ENCODE measurements at places on chromosomes 2 and 18.

DNA sequence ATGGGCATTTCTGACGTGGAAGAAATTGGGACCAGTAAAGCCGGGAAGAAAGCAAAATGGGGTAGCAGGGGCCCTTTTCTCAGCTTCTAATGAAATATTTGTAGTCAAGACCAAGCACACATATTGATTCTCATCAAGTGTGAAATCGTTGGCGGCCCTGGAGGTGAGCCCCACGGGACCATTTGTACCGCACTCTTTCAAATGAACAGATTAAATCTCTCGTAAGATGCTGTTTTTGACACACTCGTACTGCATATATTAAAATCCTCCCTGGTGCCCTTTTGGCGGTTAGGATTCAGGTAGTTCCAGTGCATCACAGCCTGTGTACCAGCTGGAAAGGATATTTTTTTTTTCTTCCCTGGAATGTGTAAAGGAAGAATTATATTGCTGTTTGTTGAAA, 9.9 kb upstream of the MYL1 start:
- DNase-seq = no peak

GRCh38 chr2:26148501-26148900, 24.4 kb upstream of the GAREM2 start:
- no peak for DNase-seq

- no peak for DNase-seq
Observed at GRCh38 chr2:58866040-58866439, 624.9 kb upstream of the FANCL start.

- no peak for DNase-seq
Observed at GRCh38 chr18:68056936-68057335, 540.4 kb upstream of the DSEL start.

DNA sequence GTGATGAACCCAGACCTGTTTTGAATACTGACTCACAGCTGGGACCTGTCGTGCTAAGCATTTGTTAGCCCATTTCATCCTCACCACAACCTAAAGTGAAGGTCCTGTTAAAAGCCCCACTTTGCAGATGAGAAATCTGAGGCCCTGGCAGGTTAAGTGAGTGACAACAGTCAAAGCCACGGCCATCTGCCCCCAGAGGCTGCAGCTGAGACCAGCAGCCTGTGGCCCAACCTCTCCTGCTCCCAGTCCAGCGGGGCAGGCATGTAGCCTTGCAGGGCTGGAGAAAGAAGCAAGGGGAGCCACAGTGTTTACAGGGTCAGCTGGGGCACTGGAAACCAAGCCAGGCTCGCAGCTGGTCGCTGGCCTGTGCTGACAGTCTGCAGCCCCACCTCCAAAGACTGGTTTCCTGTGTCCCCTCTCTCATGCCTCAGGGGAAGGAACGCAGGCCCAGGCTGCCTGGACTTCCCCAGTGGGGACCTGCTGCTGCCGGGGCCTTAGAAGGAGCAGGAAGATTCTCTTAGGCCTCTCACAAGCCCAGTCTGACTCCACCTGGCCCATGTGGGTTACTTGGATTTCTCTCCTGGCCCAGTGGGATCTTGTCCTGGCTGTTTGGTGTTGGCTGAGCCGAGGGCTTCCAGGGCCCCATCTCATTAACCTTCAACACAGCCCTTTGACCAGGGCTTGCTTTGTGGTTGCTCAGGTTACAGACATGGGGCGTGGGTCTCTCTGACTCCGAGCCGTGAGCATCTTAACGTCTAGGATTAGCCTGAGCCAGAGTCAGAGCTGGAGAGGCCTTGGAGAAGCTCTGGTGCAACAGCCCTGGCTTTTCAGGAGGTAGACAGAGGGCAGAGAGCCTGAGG, 1.7 kb downstream of the INPP5D start:
- DNase-seq = no peak

DNA sequence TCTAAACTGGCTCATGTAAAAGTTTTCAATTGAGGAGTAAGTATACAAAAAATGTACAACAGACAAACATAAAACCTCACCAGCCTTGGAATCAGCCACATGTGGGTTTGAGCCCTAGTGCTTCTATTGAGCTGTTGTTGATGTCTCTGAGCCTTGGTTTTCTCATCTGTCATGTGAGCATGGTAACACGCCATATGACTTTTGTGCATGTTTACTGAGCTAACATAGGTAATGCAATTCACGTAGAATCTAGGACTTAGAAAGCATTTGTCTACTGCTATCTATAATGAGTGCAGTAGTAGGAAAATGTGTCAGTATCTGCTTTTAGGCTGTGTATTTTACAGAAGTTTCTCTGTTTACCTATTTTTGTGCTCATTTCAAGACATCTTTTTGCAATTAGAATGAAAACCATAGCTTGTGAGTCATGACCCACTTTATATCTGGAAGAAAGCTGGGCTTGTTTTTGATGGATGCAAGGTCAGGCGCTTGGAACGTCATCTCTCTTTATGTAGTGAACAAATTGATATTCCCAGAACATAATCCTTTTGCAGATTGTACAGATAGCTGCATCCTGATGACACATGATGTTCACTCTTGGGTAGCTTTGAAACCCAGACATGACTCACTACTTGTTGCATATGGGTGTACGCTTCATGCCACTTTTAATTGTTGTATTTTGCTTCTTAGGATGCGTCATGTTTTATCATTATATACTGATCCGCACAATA, 94.3 kb downstream of the RNF144A start:
- peak; percentile 59 for DNase-seq

DNA sequence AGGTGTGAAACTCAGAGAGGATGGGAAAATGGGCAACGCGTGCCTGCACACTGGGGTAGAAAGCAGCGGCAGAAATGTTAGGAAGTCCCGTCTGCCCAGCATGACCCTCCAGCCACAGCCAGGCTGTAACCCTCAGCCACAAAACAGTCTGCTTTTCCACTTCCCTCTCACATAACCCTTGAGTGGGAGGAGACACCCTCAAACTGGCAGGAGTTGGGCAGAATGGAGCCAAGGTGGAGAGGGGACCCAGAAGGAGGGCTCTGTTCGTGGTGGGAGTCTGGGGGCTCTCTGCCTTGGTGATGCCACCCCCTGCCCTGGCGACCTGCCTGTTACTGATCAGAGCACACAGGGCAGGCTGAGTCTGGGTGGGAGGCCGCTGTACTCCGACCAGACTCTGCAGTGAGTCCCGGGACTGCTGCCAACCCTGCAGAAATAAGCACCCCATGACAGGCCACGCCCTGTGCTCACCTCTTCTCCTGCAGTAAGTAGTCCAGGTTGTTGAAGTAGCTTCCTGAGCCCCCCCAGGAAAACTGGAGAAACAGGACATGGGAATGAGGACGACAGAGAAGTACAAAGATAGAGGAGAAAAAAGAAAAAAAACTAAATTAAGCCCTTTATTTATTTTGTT, 16.0 kb downstream of the FAM178B start:
- DNase-seq = no peak

Measured in T1000 (cell line).